Activated CD4-positive, alpha-beta T cell treated with anti-CD3 and anti-CD28 coated beads, Interleukin-2, amount 50 U/mL, for 4 hours (primary cell): ENCODE measurements at places on chromosomes 5 and 9.

DNA sequence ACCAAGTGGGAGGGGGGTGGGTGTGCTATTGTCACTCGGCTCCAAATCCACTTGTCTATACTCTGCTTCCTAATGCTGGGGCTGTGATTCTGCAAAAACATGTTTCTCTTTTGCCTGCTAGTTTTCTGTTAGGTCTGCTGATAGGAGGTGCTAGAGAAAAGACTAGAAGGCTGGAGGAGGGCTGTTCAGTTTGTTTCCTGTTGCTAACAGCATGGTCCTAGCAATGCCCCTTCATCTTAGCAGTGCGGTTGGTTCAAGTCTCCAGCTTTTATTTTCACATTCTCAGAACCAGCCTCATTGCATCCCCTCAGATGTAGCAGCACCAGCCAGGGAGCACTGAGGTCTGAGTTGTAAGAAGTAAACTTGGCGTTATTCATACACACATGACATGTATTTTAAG lies 310.2 kb downstream of the YTHDC2 start:
- DNase-seq = no peak

GRCh38 chr9:100619194-100619593 lies 41.3 kb downstream of the CAVIN4 start:
- DNase-seq = no peak

DNA sequence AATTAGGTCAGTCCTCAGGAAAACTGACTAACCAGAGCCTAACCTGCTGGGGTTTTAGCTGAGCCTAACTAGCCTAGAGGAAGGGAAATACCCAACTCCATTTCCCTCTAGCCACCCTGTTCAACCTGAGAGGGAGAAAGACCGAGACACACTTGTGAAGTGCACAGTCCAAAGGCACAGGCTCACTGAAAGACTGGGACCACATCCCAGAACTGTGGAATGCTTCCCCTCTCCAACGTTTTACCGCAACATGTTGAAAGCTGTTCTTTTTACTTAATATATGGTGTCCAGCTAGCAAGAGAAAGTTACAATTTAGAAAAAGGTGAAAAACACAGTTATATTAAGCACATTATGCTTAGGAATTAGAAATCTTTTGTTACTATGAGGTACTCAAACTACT lies 76.8 kb upstream of the SIMC1 start:
- DNase-seq = no peak

GRCh38 chr5:123482258-123482657 lies 29.7 kb upstream of the CSNK1G3 start:
- DNase-seq = no peak

DNA sequence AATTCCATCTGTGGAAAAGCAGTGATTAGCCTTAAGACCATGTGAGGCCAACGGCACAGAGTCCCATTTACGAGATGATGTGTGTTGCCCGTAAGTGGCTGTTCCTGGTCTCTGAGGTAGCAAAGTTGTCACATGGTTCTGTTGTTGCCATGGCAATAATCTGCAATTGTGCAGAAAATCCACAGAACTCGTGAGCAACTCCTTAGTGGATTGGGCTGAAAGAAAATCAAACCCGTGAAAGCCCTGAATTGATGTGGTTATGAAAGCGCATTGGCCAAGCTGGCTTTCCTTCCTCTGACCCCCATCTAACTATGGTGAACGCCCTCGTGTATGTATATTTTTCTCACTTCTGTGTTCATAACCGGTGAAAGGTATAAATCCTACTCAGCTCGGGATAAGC lies 614.7 kb downstream of the EBF1 start:
- no peak for DNase-seq

GRCh38 chr5:177432143-177432838 lies 5.8 kb downstream of the GRK6 start:
- peak; percentile 44 for DNase-seq

GRCh38 chr9:129547869-129548570 lies 72.9 kb downstream of the C9orf50 start:
- no peak for DNase-seq

- no peak for DNase-seq
These were observed 155.7 kb upstream of the PAPPA start for GRCh38 chr9:115997923-115998322.

- no peak for DNase-seq
These were observed 97.3 kb upstream of the SLCO6A1 start for GRCh38 chr5:102596113-102596512.

- no peak for DNase-seq
These were observed 160.8 kb downstream of the DAB2IP start for GRCh38 chr9:121812159-121812735.

DNA sequence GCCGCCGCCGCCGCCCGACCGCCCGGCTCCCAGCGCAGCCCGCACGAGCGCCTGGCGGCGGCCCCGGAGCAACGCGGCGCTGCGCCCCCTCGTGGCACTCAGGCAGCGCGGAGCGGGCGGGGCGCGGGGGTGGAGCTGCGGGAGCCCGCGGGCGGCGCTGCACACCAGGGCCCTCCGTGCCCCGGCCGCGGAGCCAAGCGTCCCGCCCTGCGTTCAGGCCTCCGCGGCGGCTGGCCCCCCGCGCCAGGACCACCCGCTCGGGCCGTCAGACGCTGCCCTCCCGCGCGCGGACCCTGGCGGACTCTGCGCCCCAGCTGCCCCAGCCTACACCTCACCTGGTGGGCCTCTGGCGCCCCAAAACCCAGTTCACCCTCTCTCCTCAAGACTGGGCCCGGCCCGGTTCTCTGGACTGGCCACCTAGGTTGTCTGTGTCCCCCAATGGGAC lies at the start of gene RASGEF1C:
TSS of gene RASGEF1C (minus strand) at position 75 of the 445 bp plus-strand sequence. CDS start 71,159 bp downstream, outside the sequence.
- DNase-seq = peak; percentile 42
